Panc1 (cell line): ENCODE measurements at places on chromosomes 12 and 14. TPM values are rescaled to one million over a fixed set of nuclear protein-coding genes. Genes with fewer than 3 reads are reported as not detected.

DNA sequence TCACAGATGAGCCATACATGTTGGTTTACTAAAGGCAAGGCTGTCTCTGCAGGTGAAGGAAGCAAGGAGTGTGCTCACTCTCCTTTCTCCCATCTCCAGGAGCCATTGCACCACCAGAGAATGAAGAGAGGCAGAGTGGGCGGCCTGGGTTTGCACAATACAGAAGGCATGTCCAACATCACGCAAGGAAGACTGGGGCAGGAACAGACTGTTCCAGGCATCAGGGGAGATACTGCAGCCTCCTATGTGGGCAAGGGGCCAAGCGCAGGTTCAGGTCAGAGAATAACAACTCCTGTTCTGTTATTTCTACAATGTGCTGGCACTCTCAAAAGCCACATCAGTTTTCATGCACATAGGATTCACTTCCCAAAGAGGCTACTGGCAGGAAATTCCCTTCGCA is 1.7 kb upstream of the TMEM229B start:
- no peak overlapping the region for H3K27ac ChIP-seq
- no peak for DNase-seq
- no peaks in the 10 kb centered on the region for H3K4me1 ChIP-seq
- H3K36me3 ChIP-seq = no peaks in the 10 kb centered on the region
- H3K27me3 ChIP-seq = no peaks in the 10 kb centered on the region
- no peak overlapping the region for H3K4me3 ChIP-seq

DNA sequence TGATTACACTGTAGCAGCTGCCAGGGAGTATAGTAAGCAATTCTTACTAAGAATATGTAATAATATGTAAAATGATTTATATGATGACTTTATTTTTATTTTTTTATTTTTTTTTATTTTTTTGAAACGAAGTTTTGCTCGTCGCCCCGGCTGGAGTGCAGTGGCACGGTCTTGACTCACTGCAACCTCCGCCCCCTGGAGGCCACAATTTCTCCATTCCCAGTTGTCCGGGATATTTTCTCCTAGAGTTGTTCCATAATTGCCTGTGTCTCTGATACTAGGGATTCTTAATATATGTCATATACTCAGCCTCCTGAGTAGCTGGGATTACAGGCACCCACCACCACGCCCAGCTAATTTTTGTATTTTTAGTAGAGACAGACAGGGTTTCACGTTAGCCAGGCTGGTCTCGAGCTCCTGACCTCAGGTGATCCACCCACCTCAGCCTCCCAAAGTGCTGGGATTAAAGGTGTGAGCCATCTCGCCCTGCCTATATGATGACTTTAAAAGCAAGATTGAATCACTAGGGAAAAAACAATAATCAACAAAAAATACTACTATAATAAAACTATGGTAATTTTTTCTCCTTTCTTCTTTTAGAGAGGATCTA is 12.2 kb upstream of the ITPR2 start:
- peak; percentile 15 for DNase-seq
- H3K4me3 ChIP-seq = no peak overlapping the region
- no peaks in the 10 kb centered on the region for H3K27me3 ChIP-seq
- H3K27ac ChIP-seq = no peak overlapping the region
- H3K4me1 ChIP-seq = no peaks in the 10 kb centered on the region

- no peak for DNase-seq
- H3K36me3 ChIP-seq = no peaks in the 10 kb centered on the region
- no peak overlapping the region for H3K27ac ChIP-seq
- no peaks in the 10 kb centered on the region for H3K27me3 ChIP-seq
Measured at GRCh38 chr12:132404951-132405741, 75.8 kb upstream of the GALNT9 start.

DNA sequence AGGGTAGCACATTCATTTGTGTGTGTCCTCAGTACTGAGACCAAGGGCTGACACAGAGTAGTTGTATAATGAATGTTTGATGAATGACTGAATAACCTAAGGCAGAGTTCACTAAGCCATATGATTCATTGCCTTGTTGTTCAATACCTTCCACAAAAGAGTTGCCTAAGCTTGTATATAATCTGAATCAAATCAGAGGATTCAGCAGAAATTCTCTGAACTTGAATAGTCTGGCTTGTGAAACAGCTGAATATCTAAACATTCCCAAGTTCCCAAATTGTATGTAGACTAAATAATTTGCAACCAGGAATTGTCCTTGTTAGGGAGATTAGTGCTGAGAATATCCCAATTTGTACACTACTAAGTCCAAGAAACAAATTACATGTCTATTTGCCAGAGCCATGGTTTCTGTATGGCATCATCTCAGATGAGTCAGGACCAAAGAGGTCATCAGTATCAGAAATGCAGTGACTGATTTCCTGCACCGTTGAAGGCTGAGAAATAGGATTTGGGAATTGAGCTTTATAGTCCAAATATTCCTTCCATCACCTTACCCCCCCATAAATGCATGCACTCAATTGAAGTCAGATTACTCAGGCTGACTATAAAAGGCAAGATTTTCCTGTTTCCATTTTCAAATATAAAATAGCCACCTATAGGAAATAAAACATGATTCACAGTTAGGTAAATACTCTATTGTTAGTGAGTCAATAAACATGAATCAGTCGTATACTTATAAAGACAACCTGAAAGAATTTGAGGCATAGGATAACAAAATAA is 168.7 kb downstream of the PHLDA1 start:
- no peaks in the 10 kb centered on the region for H3K36me3 ChIP-seq
- peaks cover 27% of the 10 kb centered on the region for H3K4me1 ChIP-seq
- peak; percentile 91 for DNase-seq

GRCh38 chr12:42855362-42855950 is 265.9 kb upstream of the PRICKLE1 start:
- no peaks in the 10 kb centered on the region for H3K27me3 ChIP-seq
- H3K27ac ChIP-seq = no peak overlapping the region
- DNase-seq = no peak
- no peak overlapping the region for H3K4me3 ChIP-seq
- no peaks in the 10 kb centered on the region for H3K4me1 ChIP-seq

- DNase-seq = no peak
- no peaks in the 10 kb centered on the region for H3K36me3 ChIP-seq
- H3K27me3 ChIP-seq = no peaks in the 10 kb centered on the region
Measured at GRCh38 chr14:105087963-105088811, 23.0 kb upstream of the GPR132 start.

DNA sequence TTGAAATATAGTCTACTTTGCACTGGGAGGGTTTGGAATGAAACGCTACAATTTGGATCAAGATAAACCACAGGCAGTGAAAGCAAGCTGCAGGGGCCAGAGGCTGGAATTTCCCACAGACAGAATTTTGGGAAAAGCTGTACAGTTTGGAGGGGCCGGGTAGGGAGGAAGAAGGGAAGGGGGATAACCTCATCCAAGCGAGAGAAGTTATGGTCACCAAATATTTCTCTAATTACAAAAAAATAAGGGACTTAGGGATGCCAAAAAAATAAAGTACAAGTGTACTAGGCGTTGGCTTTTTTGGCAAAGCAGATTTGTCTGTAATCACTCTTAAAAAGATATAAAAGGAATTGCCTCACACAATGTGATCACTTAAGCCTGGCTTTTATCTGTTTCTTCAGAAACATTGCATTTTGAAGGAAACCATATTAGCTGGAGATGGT is 31.2 kb upstream of the ADGRD1 start:
- H3K27me3 ChIP-seq = peaks cover 34% of the 10 kb centered on the region
- no peaks in the 10 kb centered on the region for H3K4me1 ChIP-seq
- no peaks in the 10 kb centered on the region for H3K36me3 ChIP-seq
- DNase-seq = no peak
- H3K27ac ChIP-seq = no peak overlapping the region
- H3K4me3 ChIP-seq = no peak overlapping the region

DNA sequence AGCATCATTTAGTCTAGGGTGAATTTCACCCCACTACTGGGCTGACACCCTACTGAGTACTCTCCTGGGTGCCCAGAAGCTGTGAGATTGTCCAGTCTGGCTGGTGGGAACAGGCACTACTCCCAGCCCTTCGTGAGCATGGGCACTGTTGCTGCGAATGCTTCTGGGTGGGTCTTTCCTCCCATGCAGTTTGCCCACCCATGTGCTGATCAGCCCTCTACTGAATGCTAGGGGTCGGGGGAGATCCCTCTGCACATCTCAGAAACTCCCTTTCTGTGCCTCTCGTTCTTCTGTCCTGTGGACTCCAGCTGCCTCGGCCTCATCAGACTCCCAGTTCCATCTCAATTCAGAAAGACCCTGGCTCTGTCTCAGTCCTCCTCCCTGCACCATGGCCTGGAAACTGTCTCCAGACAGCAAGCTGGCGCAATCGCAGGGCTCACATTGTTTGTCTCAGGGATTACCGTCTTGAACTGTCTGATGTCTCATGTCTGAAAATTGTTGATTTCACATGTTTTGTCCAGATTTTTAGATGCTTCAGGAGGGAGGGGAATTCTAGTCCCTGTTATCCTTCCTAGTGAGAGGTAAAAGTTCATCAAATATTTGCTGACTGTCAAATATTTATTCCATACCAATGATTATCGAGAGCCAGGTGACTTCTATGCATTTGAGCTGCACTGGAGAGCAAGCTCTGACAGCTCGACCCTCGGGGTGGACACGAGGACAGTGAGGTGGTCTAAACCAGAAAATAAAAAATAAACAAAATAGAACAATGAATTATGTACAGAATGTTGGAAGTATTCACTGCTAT is 316.6 kb upstream of the RTL1 start:
- no peak for DNase-seq
- no peak overlapping the region for H3K4me3 ChIP-seq
- no peaks in the 10 kb centered on the region for H3K36me3 ChIP-seq
- H3K27me3 ChIP-seq = no peaks in the 10 kb centered on the region
- no peaks in the 10 kb centered on the region for H3K4me1 ChIP-seq

DNA sequence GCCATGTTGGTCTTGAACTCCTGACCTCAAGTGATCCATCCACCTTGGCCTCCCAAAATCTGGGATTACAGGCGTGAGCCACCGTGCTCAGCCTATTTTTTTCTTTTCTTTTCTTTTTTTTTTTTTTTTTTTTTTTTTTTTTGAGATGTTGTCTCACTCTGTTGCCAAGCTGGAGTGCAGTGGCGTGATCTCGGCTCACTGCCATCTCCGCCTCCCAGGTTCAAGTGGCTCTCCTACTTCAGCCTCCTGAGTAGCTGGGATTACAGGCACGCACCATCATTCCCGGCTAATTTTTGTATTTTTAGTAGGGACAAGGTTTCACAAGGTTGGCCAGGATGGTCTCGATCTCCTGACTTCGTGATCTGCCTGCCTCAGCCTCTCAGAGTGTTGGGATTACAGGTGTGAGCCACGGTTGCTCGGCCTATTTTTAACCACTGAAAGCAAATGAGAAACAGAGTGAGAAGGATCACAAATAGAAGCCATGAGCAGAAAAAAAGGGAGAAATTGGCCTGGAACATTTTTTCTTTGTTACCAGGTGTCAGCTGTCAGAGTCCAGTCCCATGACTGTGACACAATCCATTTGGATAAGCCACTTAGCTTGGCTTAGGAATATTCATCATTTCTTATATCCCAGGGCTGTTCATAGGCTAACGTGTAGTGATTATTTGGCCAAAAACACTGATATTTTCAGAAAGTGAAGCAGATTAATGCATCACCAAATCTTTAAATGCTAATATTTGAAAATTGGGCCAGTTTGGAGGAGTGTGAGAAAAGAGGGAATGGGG is 7.9 kb upstream of the NFKBIA start:
- DNase-seq = no peak
- H3K27me3 ChIP-seq = no peaks in the 10 kb centered on the region
- no peaks in the 10 kb centered on the region; the same call in 1 of the 2 replicates for H3K4me1 ChIP-seq
- H3K36me3 ChIP-seq = no peaks in the 10 kb centered on the region
- no peak overlapping the region for H3K4me3 ChIP-seq

GRCh38 chr12:7035463-7035862 is 17.2 kb upstream of the LPCAT3 start:
- H3K4me1 ChIP-seq = no peaks in the 10 kb centered on the region
- no peaks in the 10 kb centered on the region for H3K36me3 ChIP-seq
- H3K27ac ChIP-seq = no peak overlapping the region
- no peak overlapping the region for H3K4me3 ChIP-seq

- H3K36me3 ChIP-seq = no peaks in the 10 kb centered on the region
- no peaks in the 10 kb centered on the region for H3K27me3 ChIP-seq
Measured at GRCh38 chr14:22466491-22466890, 122.5 kb downstream of the DAD1 start.

GRCh38 chr12:89661706-89662330 is 46.8 kb downstream of the ATP2B1 start:
- peaks cover 7% of the 10 kb centered on the region; the same call in 1 of the 2 replicates for H3K4me1 ChIP-seq
- no peak for DNase-seq
- H3K4me3 ChIP-seq = no peak overlapping the region
- no peak overlapping the region for H3K27ac ChIP-seq

- no peak for DNase-seq
- no peaks in the 10 kb centered on the region for H3K36me3 ChIP-seq
- no peak overlapping the region for H3K4me3 ChIP-seq
- no peaks in the 10 kb centered on the region for H3K27me3 ChIP-seq
- H3K4me1 ChIP-seq = no peaks in the 10 kb centered on the region
Measured at GRCh38 chr14:74035556-74035955, 16.4 kb downstream of the BBOF1 start.

DNA sequence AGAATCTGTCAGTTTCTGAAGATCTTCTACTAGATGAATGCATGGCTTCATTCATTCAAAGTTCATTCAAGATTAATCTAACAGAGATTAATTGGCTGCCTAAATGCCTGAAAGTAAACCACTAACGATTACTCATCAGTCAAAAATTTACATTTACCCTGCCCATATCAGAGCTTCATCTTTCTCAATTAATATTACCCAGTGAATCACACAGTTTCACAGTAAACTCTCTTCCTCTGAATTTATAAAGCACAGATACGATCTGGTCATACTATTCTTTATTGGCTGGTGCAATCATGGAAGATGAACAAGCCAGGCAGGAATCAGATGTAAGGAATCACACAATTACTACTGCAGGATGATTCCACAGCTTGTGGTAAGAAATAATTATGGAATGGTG is 377.7 kb downstream of the SLC16A7 start:
- no peaks in the 10 kb centered on the region for H3K4me1 ChIP-seq
- no peaks in the 10 kb centered on the region for H3K36me3 ChIP-seq
- H3K4me3 ChIP-seq = no peak overlapping the region
- no peaks in the 10 kb centered on the region for H3K27me3 ChIP-seq
- H3K27ac ChIP-seq = no peak overlapping the region
- DNase-seq = no peak

- no peak for DNase-seq
- H3K36me3 ChIP-seq = no peaks in the 10 kb centered on the region
- no peaks in the 10 kb centered on the region for H3K27me3 ChIP-seq
- H3K4me3 ChIP-seq = no peak overlapping the region
Measured at GRCh38 chr12:28079539-28079938, 107.0 kb upstream of the PTHLH start.

- peak overlapping the region; percentile 95 for H3K27ac ChIP-seq
- no peak for DNase-seq
- H3K36me3 ChIP-seq = no peaks in the 10 kb centered on the region
- no peaks in the 10 kb centered on the region for H3K27me3 ChIP-seq
Measured at GRCh38 chr14:41606282-41606531, 469 bp upstream of the LRFN5 start.

GRCh38 chr14:30748343-30748742 is 126.0 kb upstream of the COCH start:
- no peak overlapping the region for H3K27ac ChIP-seq
- no peak for DNase-seq
- peaks cover 2% of the 10 kb centered on the region for H3K27me3 ChIP-seq
- H3K4me1 ChIP-seq = no peaks in the 10 kb centered on the region
- no peak overlapping the region for H3K4me3 ChIP-seq

The LPCAT3 gene
- 54.3 TPM for total RNA-seq

The MSI1 gene
- 4.1 TPM for total RNA-seq

The CCER1 gene
- not detected for total RNA-seq

The FNTB gene
- total RNA-seq = 13.3 TPM

The CFAP54 gene
- 0.64 TPM for total RNA-seq

The HPD gene
- 0.51 TPM for total RNA-seq

The KRT79 gene
- not detected for total RNA-seq

The CAPS2 gene
- total RNA-seq = 11.8 TPM

The AICDA gene
- not detected for total RNA-seq

The TCL1B gene
- total RNA-seq = not detected
